ENCODE measurements at places on chromosomes 16 and 17.

- DNase-seq = no peak
Observed at GRCh38 chr17:16383216-16383615, 2.3 kb downstream of the UBB start.

GRCh38 chr16:31861455-31861854 is 12.2 kb upstream of the ZNF267 start:
- DNase-seq = no peak

DNA sequence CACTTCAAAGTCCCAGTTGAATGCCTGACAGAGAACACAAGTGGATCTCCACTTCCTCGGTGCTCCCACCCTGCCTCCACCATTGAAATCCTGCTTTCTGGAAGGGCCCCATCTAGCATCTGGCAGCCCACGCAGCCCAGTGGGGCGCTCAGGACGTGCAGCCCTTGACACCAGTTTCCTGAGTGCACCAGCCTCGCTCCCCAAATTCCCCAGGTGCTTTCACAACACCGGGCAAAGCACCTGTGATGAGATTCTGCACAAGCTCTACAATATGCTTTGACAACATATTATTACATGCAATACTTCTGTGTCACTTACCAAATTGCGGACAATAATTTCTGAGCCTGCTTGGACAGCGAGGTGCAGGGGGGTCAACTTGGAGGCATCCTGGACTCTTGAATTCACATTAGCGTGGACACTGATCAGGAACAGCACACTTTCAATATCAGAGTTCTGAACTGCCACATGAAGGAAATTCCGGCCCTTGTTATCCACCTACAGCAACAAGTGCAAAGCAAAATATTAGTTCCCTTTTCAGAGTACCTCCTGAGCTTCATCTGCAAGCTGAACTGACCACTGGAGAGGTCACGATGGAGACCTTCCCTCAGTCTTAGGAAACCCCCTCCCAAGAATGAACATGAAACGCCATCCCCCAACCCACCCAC is 33.9 kb downstream of the CYB5D2 start:
- DNase-seq = no peak

DNA sequence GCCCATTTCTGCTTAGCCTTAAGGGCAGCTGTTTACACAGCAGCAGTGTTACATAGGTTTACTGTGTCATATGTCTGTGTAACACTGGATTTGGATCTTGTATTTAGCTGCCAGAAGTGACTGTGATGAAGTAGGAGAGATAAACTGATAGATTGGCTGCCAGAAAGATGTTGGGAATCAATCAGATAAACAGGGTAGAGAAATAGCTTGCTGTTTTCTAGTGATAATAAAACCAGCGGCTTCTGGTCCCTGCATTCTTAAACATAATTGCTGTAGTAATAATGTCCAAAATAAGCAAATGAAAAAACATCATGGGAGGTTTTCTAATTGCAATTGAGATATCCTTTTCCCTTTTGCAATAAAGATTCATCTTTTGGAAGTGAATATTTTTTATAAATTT is 68.7 kb downstream of the AATF start:
- DNase-seq = no peak

- DNase-seq = no peak
Observed at GRCh38 chr16:84214451-84215066, 23.6 kb downstream of the ADAD2 start.

DNA sequence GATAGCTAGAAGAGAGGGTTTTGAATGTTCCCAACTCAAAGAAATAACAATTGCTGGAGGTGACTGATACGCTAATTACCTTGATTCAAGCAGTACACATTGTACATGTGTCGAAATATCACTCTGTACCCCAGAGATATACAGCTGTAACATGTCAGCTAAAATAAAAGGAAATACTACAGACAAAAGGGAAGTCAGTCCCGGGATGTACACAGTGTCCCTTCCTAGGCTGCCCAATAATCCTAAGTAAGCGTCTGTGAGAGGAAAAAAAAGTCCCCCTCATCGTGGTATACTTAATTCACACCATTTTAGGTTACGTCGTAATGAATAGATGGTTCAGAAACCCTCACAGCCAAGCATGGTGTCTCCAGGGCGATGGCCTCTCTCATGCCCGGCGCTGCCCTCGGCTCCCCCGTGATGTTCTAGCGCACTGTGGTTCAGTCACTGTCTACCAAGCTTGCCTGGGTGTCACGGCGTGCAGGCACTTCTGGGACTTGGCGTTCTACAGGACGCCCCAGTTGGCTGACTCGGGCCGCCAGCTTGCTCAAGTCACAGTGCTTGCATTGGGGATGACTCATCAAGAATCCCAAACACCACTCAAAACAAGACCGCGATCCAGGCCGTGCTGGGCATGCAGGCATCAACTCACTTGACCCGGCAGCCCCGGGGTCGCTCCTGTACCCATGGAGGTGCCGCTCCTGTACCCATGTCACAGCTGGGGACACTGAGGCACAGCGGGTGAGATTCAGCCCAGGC is 27.6 kb downstream of the CCDC40 start:
- peak; percentile 30 for DNase-seq

DNA sequence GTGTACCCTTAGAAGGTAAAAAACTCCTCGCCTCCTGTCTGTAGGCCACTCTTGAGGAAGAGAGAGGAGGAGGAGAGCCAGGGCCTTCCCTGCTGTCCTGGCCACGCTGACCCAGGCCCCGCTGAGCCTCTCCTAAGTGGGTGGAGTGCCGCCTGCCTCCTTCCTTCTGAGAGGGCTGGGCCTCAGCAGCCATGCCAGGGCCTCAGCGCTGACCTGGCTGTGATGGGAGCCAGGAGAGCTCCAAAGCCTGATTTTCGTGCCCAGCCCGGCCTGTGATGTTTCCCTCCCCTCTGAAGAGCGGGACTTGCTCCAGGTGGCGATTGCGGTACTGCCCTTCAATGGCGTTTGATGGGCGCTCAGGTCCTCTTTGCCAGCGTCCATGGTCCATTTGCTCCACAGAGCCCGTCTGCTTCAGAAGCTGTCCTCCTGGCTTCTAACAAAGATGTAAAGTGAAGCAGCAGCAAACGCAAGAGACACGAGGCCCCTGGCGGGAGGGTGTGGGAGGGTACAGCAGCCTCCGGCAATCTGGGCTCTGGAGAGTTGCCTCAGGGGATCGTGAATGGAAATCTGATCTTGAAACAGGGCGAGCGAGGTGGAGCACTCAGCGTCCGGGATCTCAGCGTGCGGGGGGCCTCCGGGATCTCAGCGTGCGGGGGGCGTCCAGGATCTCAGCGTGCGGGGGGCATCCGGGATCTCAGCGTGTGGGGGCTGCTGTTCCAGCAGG is 93.5 kb downstream of the NPIPB11 start:
- peak; percentile 31 for DNase-seq

DNA sequence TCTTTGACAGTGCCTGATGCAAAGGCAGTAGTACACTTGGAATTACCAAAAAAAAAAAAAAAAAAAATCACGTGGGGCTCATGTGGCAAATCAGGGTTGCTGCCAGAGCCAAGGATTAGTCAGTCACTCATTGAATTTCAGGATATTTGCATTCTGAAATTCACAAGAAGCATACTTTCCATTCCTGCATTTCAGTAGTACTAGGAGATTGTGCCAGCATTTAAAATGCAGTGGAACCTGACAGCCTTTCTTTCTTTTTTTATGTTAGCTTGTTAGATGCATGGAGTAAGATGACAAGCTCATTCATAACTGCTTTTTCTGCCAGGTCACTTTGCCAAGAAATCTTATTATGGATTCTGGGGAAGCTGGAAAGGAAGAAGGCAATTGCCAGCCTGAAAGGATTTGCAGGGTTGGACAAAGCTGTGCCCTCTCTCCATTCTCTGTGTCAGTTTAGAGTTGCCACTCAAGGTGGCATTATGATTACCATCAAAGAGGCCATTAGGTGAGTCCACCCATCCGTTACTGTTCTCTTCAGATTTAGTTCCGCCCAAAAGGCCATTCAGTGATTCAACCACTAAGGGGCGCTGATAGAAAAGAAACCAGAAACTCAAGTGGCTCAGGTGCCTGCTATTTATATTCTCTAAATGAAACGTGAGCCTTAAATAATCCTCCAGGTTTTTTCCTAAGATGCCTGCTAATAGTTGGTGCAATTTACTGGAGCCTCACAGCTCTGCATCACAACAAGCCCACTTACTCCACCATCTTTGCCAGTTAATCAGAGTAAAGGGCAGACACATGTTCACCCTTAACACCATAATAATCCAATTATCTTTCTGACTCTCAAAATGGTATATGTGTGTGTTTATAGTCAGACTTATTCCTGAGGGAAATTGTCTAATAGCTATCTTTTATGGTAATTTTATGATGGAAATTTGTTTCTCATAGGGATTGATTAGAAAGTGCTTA is 59.0 kb downstream of the TANGO6 start:
- peak; percentile 72 for DNase-seq

DNA sequence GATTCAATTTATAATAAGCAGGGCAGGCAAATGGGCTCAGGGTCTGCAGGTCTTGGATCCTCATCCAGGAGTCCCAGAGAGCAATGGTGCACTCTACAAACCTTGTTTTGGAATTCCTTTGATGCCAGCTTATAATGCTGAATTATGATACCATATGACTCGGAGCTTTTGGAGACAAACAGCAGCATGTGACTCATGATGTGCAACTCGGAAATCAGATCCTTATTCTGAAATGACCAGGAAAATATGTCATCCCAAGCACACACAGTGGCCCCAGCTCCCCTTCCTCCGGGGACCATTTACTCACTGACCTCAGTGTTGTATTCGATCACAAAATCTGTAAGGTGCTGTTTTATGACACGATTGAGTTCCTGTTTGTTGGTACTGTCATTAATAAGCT is 20.2 kb upstream of the UMOD start:
- no peak for DNase-seq

DNA sequence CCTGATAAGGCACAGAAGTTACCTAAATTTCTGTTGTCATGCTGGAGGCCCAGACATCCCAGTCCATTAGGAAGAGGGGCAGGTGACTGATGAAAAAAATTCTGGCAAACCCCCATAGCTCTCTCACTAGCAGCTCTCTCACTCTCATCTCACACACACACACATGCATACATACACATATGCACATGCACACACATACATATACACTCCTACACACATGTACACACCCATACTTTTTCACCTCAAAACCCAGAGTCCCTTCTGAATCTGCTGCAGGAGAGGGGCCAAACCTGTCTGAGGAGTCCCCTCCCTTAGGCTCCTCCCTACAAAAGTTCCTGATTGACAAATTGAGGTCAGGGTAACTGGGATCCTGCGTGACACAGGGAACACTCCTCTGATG is 22.6 kb upstream of the SDR42E2 start:
- no peak for DNase-seq

DNA sequence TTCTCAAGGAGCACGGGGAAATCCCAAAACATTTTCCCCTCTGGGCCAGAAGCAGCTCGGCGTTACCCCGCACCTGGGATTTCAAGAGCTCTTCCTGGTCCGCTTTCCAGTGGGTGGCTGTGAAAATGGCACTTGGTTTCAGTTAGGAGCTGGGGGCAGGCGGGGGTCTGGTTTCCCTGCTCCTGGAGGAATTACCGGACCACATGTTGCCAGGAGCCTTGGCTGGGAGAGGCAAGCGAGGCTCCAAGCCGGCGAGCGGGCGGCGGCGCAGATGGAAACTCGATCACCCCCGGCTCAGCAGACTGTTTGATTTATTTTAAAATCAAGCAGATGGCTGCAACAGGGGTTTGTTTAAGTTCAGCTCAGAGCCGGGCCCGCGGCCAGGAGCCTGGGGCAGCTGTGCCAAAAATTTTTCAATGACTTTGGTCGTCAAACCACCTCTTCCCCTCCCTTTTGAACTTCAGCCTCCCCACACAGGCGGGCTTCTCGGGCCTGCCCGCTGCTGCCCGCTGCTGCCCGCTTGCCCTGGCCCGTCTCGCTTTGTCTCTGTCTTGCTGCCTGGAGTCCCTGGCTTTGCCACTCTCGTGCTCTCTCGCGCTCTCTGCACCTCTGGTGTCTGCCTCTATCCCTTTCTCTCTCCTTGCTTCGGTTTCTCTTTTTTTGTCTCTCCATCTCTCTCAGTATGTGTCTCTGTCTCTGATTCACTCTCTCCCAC is 108.0 kb upstream of the CIBAR2 start:
- peak; percentile 78 for DNase-seq

- DNase-seq = peak; percentile 92
Observed at GRCh38 chr16:53129281-53130158, 74.7 kb downstream of the CHD9 start.

DNA sequence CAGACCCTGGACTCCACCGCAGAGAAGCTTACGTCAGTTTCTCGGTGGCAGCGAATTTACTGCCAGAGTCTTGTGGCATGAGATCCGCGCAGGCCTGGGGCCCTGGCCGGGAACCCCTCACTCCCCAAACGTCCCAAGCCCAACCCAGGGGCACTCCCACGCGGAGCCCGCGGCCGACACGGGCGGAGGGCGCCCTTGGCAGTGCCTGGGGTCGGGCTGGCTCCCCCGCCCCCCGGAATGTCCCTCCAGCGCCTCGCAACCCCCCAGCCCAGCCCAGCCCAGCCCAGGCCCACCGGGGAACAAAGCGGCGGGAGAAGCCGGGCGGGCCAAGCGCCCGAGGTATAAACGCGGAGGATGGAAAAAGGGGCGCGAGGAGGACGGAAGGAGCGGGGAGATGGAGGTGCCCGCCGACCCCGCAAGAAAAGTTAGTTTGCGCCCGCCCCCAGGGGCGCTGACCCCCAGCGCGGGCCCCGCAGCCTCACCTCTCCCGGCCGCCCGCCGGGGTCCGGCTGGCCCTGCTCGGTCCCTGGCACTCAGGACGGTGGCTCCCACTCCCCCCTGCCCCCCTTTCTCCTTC is 330 bp downstream of the CASKIN2 start:
- DNase-seq = no peak

DNA sequence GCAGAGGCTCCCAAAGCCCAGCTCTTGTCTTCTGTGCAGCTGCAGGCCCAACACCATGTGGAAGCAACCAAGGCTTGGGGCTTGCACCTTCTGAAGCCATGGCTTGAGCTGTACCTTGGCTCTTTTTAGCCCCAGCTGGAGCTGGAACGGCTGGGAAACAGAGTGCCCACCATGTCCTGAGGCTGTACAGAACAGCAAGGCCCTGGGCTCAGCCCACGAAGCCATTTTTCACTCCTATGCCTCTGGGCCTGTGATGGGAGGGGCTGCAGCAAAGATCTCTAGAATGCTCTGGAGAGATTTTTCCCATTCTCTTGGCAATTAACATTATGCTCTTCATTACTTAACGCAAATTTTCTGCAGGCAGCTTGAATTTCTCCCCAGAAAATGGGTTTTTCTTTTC is 68.1 kb downstream of the CDRT15 start:
- DNase-seq = no peak

- DNase-seq = peak; percentile 65
Observed at GRCh38 chr16:81004646-81005353, 1.9 kb downstream of the CMC2 start.

- DNase-seq = no peak
Observed at GRCh38 chr17:31802502-31802901, 56.5 kb downstream of the COPRS start.

Data from fibroblast of skin of scalp (primary cell).